Pulmonary artery endothelial cell (primary cell): ENCODE measurements at places on chromosomes 1 and 21.

GRCh38 chr1:111221633-111222291 is 5.8 kb upstream of the CHI3L2 start:
- no peak for DNase-seq

DNA sequence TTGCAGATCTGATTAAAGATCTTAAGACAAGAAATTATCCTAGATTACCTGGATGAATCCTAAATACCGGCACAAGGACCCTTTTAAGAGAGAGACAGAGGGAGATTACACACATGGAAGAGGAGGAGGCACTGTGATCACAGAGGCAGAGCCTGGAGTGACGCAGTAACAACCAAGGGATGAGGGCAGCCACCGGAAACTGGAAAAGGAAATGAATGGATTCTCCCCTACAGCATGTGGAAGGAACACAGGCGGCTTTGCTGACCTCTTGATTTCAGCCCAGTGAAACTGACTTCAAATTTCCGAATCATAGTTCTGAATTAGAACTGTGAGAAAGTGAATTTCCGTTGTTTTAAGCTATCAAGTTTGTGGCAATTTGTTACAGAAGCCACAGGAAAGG is 50.2 kb upstream of the IVNS1ABP start:
- DNase-seq: peak; percentile 70

- DNase-seq: no peak
These were observed 79.0 kb upstream of the JUN start for GRCh38 chr1:58862728-58863385.

- no peak for DNase-seq
These were observed 2.4 kb upstream of the DHDDS start for GRCh38 chr1:26429721-26430120.

DNA sequence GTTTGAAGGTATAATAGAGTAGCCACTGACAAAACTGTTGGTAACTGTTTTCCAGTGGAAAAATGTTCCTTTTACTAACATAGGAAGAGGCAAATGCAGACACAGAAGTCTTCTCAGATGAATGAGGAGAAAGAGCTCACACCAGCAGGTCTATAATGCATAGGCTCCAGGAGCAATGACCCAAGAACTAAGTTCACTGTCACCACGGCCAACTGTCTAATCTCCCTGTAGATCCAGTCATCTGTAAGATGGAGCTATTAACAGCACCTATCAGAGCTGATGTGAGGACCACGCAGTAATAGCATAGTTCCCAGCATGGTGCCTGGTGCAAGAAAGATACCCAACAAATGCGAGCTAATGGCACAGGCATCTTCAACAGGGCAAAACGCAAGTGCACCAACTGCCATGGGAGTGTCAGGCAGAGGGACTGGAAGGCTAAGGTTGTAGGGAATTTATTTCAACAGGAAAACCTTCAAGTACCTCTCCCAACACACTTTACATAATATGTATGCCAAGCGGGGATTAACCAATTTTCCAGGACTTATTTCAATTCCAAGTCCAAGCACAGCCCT is 12.9 kb downstream of the GNB1 start:
- DNase-seq: no peak

DNA sequence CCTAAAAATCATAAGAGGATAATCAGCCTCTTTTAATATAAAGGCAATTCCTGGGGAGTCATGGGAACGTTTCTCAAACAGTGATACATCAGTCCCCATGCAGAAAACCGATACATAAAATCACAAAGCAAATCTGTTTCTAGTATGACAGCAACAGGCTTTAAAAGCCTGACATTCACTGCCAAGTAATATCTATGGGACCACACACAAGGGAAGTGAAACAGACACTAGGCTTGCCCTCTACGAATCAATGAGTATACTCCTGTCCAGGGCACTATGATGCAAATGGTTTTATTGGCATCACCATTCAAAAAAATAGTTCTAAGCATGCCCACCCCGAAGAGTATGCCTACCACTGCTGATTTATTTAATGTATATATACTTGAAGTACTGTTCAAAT is 54.4 kb downstream of the TIAM1 start:
- DNase-seq: no peak

GRCh38 chr1:31689854-31690253 is 14.0 kb downstream of the COL16A1 start:
- peak; percentile 56 for DNase-seq

DNA sequence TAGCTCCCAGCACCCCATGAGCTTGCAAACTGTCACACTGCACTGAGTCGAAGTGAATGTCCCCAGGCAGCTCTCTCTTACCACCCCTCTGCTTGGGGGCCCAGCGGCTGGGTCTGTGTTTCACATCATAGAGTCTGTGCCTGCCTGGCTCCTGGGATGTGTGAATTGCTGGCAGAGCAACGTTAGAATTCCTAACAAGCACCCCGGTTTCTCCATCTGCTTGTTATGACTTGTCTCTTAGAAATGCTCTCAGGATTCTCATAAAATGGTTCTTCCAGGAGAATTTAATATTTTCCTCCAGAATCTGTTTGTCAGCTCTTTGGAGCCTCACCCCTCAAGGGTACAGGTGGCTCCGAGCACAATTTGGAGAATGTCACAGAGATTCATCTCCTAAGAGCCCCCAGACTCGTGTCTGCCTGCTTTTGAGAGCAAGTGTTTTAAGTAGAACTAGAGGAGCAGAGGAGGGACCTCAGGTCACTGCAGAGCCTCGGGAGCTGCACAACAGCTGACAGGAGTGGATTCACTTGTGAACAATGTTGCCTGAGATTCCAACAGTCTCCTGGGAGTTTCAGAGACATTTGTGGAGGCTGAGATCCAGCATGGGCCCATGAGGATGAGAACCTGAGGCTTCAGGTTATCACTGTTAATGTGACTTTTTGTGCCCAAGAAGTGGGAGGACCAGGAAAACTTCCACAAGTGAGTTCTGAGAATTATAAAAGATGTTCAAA is 131.5 kb downstream of the KCNJ6 start:
- DNase-seq: no peak

- DNase-seq: no peak
These were observed 864 bp upstream of the CCDC24 start for GRCh38 chr1:43990271-43991199.

GRCh38 chr21:33645730-33646129 is 3.4 kb downstream of the ITSN1 start:
- no peak for DNase-seq

DNA sequence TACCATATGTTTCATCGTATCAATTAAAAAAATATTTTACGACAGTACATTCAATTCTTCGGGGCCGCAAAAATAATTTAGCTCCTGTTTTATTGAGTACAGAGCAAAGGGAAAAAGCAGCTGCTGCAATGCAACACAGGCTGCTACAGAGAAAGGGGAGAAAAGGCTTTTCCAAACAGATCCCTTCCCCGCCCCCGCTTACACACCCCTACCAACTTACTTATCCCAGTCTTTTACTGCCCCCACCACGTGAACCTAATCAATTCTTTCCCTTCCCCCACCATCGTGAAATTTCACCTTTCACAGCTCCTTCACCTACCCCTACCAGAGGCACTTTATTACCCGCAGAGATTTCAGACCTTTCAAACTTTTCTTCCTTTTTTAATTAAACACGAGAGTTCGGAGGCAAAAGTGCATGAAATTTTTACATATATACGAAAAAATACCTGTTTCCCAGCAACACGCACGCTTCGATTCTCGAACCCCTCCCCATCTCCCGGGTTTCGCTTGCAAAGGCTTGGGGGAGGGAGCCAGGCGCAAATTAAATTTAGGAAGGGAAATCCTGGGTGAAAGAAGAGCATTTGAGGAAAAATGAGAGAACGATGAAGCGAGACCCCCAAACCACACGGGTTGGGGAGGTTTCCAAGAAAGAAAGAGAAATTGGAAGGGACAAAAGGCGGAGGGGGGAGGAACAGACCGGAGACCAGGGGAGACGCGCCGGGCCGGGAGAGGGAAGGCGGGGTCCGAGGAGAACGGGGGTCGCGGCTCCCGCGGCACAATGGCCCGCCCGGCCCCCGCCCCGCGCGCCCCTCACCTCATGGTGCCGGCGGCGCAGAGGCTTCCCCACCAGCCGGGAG is 823 bp downstream of the ENAH start:
- no peak for DNase-seq

- no peak for DNase-seq
These were observed 108.0 kb downstream of the HMGB4 start for GRCh38 chr1:33971913-33972312.

GRCh38 chr1:163357378-163357777 is 35.6 kb downstream of the NUF2 start:
- DNase-seq: no peak

DNA sequence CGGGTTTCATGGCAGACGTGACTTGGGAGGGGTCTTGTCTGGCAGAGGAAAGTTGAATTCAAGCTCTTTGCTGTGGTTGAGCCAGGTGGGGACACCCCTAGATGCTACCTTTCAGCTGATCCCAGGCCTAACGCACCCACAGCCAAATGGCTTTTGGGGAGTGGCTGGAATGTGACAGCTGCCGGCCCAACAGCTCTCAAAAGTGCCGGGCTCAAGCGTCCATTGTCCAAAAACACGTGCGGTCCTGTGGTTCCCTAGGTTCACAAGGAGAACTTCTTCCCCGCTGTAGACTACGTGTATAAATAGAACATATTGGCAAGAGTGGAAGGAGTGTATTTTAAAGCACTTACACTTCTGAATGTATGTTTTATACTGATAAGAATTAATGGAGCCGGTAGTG is 87.1 kb upstream of the ARHGEF16 start:
- no peak for DNase-seq

GRCh38 chr1:238826891-238827290 is 559.5 kb upstream of the CHRM3 start:
- no peak for DNase-seq

DNA sequence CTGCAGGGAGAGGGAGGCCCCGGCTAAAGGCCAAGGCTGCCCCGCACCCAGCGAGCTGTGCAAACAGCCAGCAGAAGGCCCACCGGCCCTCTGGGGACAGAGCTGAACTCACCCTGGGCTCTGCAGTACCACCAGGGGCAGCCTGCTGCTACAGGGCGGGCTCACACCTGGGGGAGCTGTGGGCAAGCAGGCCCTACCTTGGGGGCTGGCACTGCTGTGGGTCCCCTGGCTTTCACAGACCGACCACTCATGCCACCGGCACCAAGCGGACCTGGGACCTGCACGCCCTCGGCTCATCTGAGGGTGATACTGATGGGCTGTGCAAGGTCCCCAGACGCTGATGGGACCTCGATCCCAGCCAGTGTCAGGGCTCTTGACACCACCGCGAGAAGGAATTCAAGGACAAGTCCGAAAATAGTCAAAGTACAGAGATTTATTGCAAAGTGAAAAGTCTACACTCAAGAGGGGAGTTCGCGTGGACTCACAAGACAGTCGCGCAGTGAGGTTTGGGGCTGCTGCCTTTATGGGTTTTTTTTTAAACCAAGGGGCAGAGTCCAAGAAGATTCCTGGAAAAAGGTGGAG is 61.0 kb upstream of the ADARB1 start:
- DNase-seq: no peak

GRCh38 chr1:166197141-166197540 is 30.3 kb upstream of the FAM78B start:
- no peak for DNase-seq

GRCh38 chr1:71944006-71944405 is 338.3 kb downstream of the NEGR1 start:
- no peak for DNase-seq

GRCh38 chr1:151809985-151810556 is 4.9 kb upstream of the LINGO4 start:
- no peak for DNase-seq

GRCh38 chr1:181310560-181310959 is 172.8 kb upstream of the CACNA1E start:
- DNase-seq: no peak

- DNase-seq: no peak
These were observed 115.0 kb upstream of the SMYD2 start for GRCh38 chr1:214165850-214166374.

GRCh38 chr21:23394458-23394857 is 2212.8 kb downstream of the MRPL39 start:
- DNase-seq: no peak

DNA sequence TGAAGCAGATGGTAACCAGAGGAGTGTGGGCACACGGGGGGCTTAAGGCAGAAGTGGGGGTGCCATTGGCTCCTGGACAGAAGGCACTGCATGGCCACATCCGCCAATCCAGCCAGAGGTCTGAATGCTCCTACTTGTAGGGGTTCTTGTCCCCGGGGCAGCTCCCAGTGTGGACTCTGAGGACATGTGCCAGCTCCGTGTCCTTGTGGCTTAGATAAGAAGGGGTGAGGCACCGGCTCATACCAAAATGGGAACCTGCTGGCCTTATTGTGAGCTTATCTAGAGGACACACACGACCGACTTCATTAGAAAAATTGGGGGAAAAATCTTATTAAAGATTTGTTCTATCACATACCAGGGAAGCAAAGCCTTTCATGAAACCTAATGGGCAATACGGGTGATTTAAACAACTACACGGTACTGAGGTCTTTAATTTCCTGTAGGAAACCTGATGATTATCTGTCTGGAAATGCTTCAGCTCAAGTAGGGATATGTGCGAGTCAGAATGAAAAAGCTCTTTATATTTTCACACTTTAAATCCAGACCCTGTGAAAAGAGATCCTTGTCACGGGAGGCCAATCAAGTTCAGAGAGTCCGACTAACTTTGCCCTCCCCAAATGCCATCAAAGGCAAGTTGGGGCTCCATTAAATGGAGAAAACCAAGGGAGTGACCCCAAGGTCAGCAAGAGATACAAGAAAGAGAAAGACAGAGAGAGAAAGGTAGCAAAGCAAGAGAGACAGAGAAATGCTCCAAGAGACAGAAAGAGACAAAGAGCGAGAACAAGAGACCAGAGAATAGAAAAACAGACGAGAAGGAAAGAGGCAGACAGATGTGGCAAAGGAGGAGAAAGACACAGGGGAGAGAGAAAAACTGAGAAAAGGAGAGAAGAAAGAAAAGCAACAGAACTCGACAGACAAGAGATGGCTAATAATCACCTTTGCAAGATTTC is 14.1 kb upstream of the KCNN3 start:
- DNase-seq: no peak

DNA sequence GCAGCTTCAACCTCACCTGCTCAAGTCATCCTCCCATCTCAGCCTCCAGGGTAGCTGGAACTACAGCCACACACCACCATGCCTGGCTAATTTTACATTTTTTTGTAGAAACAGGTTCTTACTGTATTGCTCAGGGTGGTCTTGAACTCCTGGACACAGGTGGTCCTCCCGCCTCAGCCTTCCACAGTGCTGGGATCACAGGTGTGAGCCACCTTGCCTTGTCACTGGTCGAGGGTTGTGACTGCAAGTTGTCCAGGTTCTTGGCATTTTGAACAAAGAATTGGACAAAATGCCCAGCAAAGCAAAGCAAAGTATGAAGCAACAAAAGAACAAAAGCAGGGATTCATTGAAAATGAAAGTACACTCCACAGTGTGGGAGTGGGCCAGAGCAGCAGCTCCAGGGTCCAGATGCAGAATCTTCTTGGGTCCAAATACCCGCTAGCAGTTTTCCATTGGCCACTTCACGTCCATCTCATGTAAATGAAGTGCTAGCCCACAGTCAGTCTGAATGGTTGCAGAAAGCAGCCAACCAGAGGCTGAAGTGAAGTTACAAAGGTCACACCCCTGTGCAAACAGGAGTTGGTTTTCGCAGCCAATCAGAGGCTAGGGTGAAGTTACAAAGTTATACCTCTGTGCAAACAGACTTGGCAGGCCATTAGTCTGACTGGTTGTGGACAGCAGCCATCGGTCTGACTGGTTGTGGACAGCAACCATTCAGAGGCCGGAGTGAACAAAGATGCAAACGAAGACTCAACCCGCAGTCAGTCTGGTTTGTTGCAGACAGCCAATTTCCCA is 109.5 kb upstream of the KIF26B start:
- DNase-seq: no peak

GRCh38 chr1:86416343-86416742 is 7.6 kb upstream of the CLCA2 start:
- DNase-seq: no peak

GRCh38 chr1:223444411-223444810 is 51.2 kb downstream of the CCDC185 start:
- DNase-seq: no peak

GRCh38 chr1:233657466-233657865 is 43.6 kb downstream of the KCNK1 start:
- no peak for DNase-seq
